ENCODE measurements at places on chromosomes 6 and 20.
A peak's percentile ranks its signal among the peaks of the same experiment; 100 is the strongest.

- no peak for DNase-seq
Measured at GRCh38 chr6:81718126-81718525, 34.4 kb downstream of the TENT5A start.

GRCh38 chr6:53706525-53706924 lies 41.0 kb upstream of the KLHL31 start:
- DNase-seq = no peak

- peak; percentile 78 for DNase-seq
Measured at GRCh38 chr20:62938105-62938888, at the start of gene GID8. GID8 (plus strand) TSS chr20:62938147; CDS start chr20:62941503, 3,356 bp downstream.

DNA sequence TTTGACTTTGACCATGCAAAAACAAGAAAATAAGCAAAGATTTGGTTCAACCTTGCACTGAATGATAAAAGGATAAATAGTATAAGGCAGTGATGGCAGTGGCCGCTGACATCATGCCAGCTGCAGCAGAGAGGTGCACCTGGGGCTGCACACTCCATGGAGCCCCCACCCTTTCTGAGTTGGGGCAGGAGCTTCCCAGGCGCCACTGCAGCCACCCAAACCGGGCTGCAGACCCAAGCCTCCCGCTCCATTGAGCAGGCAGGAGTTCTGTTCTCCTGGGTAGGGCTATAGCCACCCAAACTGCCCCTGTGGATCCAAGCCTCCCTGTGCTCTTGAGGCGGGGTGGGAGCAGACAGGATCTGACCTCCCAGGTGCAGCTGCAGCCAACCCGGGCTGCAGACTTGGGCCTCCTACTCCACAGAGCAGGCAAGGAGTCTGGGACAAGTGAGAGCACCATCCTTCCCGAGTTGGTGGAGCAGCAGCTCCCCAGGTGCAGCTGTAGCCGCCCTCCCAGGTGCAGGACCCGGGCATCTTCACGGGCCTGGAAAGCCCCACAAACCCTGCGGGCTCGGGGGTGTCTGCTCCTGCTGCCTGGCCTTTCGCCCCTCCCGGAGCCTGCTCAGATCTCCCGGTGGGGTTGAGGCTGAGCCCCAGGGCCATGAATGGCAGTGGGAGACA lies 537.9 kb downstream of the TENT5A start:
- DNase-seq = no peak

DNA sequence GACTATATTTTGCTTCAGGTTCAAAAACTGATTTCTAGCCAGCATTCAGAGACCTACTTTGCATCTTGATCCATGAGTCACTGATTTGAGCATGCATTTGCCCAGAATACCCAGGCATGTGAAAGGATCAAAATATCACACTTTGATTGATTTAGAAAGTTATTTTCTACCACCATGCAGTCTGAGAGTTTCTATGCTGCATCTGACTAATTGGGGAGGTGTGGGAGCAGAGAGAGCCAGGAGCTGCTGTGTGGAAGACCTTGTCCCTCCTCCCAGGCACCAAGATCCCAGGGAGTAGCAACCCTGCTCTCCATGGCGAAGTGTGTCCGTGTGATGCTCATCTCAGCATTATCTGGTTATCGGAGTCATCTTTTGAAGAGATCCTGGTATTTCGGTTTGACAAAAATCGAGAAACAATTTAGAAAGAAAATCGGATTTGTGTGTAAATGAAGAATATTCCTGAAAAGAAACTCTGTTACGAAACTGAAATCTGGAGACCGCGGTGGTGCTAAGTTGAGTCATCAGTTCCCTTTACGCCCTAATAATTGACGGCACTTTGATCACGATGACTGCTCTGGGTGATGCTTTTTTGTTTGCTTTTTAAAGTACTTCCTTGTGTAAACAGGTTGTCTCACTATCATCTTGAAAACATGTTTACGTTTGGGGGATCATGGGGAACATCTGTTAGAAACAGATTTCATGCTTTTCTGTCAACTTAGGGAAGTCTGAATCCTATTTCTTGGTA lies 193.4 kb downstream of the BACH2 start:
- DNase-seq = no peak

- no peak for DNase-seq
Measured at GRCh38 chr6:52984247-52984646, 10.8 kb downstream of the GSTA4 start.
